ENCODE measurements at places on chromosomes 2 and 18.
A peak's percentile ranks its signal among the peaks of the same experiment; 100 is the strongest.

GRCh38 chr2:241629762-241630435 is 7.1 kb downstream of the THAP4 start:
- peak overlapping the region; percentile 25 for H3K27ac ChIP-seq
- no peaks in the 10 kb centered on the region for H3K27me3 ChIP-seq
- no peak for ATAC-seq
- H3K4me3 ChIP-seq = no peak overlapping the region

GRCh38 chr2:9982891-9983290 is 31.4 kb downstream of the GRHL1 start:
- H3K27ac ChIP-seq = no peak overlapping the region
- no peak overlapping the region for H3K4me3 ChIP-seq
- no peak for ATAC-seq
- H3K36me3 ChIP-seq = no peaks in the 10 kb centered on the region

- no peaks in the 10 kb centered on the region for H3K27me3 ChIP-seq
- no peak overlapping the region for H3K27ac ChIP-seq
Measured at GRCh38 chr2:239318151-239318611, 82.6 kb downstream of the HDAC4 start.

- H3K27ac ChIP-seq = no peak overlapping the region
- ATAC-seq = no peak
- H3K36me3 ChIP-seq = no peaks in the 10 kb centered on the region
- no peaks in the 10 kb centered on the region for H3K27me3 ChIP-seq
Measured at GRCh38 chr2:50963734-50964133, 68.2 kb downstream of the NRXN1 start.

- ATAC-seq = no peak
- H3K4me1 ChIP-seq = peaks cover 16% of the 10 kb centered on the region
- H3K36me3 ChIP-seq = peaks cover 24% of the 10 kb centered on the region
- H3K27me3 ChIP-seq = no peaks in the 10 kb centered on the region
- peak overlapping the region; percentile 90 for H3K4me3 ChIP-seq
- H3K27ac ChIP-seq = no peak overlapping the region
Measured at GRCh38 chr2:197312186-197312585, 1.6 kb upstream of the ANKRD44 start.

GRCh38 chr2:109396202-109397180 is 217.3 kb downstream of the SEPTIN10 start:
- peak; percentile 19 for ATAC-seq
- H3K27ac ChIP-seq = no peak overlapping the region
- H3K4me1 ChIP-seq = peaks cover 4% of the 10 kb centered on the region

All from activated T-helper 17 cell treated with anti-CD3 and anti-CD28 coated beads, Interleukin-2, amount 50 U/mL, for 72 hours (primary cell).